ENCODE measurements at places on chromosomes 2 and 18.

DNA sequence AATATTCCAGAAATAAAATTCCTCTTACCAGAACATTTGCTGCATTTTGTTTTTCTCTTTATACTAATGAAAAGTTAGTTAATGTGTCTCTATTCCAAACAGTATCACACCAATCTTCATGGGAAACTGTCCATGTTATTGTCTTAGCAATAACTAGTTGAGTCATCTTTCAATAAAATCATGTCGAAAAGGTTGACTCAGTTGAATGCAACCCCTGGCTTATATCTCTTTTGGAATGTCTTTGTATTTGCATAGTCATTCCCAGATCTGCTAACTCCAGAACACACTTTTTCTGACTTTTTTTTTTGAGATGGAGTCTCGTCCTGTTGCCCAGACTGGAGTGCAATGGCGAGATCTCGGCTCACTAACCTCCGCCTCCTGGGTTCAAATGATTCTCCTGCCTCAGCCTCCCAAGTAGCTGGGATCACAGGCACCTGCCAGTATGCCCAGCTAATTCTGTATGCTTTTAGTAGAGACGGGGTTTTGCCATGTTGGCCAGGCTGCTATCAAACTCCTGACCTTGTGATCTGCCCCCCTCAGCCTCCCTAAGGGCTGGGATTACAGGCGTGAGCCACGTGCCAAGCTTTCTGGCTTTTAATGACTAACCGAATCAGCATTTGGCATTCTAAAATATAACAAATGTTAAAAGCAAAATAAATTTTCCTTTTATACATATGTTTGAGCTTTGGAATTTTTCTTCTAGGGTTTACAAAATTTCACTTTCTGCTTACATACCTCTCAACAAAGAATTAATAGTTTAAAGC, 133.2 kb upstream of the GULP1 start:
- no peak for DNase-seq

DNA sequence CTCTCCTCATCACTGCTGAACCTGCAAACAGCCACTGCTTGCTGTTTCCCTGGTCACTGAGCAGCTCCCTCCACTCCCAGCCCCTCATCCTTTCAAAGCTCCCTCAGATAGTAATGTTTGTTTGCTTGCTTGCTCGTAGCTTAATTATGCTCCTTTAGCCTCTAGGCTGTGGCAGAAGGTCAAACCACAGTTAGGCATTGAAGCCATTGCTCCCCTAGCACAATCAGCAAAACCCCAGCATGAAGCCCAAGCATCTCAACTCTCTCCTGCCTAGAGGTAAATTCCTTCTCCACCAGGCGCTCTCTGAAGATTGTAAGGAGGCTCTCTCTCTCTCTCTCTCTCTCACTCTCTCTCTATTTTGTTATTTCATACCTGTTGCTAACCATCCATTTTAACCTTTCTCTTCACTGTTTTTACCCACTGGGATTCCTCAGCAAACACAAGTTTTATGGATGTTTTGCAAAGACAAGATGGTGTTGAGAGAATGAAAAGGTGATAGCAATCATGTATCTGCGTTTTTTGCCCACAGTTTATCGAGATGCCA, 135.9 kb upstream of the HNRNPA3 start:
- no peak for DNase-seq

DNA sequence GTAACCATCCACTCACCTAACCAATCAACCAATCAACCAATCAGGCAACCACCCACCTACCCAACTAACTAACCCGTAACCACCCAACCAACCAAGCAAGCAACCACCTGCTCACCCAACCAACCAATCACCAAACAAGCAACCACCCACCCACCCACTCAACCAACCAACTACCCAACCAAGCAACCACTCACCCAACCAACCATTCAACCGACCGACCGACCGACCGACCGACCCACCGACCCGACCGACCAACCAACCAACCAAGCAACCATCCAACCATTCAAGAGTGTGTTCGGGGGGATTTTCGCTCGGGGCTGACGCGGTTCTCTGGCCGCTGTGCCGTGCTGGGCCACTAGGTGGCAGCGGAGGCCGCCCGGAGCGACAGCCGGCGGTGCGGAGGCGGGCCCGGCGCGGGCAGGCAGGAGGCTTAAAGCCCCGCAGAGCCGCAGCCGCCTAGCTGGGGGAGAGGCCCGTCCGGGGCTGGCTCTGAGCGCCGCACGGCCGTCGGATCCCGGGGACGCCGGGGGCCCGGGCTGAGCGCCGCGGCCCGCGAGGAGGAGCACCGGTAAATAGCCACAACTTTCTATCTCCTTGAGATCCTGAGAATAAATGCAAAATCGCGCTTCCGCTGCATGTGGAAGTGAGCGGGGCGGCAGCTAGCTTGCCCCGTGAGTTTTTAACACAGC, at the start of gene MC5R:
Gene MC5R, plus strand, starts transcription at position 443 of the 689 bp plus-strand sequence. CDS start 1,617 bp downstream, outside the sequence.
- DNase-seq: peak; percentile 73

- no peak for DNase-seq
These were observed 154.2 kb upstream of the CNTNAP5 start for GRCh38 chr2:123870881-123871276.

GRCh38 chr2:212135739-212136138, 402.9 kb downstream of the ERBB4 start:
- DNase-seq: peak; percentile 8

DNA sequence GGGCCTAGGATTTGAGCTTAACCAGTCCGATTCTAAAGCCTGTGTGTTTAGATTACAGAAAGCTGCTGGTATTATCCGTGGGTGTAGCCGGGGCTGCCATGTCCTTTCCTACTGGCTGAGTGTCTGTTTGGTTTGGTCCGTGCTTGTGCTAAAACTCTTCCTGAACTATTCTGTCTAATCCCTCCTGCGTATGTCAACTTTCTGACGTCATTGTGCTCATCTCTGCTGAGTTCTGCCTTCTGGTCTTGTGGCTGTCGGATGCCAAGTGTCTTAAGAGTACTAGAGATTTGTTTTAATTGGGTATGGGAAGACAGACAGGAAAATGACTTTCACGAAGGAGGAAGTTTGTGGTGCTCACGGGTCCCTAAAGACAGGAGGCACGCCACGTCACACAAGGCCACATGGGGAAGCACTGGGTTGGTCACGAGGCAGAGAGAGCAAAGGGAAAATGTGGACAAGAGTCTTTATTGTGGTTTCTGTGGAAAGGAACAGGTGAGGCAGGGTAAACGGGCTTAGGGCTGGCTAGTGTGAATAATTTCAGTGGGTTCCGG, 31.8 kb upstream of the NTSR2 start:
- no peak for DNase-seq

DNA sequence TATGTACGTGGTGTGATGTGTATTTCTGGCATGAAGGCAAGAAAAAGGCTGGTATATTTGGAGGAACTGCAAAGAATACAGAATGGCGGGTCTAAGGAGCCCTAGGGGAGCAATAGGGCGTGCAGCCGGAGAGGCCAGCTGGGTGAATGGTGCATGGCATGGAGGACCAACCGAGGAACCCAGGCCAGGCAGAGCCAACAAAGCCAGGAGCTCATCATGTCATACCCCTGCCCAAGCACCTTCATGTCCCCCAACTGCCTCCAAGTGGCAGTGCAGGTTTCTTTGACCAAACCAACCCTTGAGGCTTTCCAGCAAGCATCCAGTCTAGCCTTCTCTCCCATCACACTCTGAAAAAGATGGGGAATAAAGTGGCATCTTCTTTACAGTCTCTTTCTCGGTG, 8.9 kb upstream of the KCNK3 start:
- DNase-seq: no peak

GRCh38 chr2:168188002-168188401, 59.4 kb downstream of the STK39 start:
- DNase-seq: no peak

- DNase-seq: peak; percentile 8
These were observed 13.0 kb downstream of the MCEE start for GRCh38 chr2:71117063-71117462.

- DNase-seq: no peak
These were observed 51.1 kb downstream of the TGOLN2 start for GRCh38 chr2:85276571-85277118.

DNA sequence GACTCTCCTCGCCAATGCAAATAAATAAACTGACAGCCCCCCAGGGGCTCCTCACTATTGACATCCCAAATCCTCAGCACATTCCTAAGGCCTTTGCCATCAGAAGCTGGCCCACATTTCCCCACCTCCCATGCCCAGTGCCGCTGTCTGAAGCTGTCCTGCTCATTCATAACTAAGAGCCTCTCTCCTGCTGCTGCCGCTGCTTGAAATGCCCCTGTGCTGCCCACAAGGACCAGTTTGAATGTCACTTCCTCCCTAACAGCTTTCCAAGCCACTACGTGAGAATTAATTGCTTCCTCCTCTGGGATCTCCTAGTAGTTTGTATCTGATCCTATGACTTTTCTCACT, 151.6 kb upstream of the CAPN13 start:
- peak; percentile 7 for DNase-seq

DNA sequence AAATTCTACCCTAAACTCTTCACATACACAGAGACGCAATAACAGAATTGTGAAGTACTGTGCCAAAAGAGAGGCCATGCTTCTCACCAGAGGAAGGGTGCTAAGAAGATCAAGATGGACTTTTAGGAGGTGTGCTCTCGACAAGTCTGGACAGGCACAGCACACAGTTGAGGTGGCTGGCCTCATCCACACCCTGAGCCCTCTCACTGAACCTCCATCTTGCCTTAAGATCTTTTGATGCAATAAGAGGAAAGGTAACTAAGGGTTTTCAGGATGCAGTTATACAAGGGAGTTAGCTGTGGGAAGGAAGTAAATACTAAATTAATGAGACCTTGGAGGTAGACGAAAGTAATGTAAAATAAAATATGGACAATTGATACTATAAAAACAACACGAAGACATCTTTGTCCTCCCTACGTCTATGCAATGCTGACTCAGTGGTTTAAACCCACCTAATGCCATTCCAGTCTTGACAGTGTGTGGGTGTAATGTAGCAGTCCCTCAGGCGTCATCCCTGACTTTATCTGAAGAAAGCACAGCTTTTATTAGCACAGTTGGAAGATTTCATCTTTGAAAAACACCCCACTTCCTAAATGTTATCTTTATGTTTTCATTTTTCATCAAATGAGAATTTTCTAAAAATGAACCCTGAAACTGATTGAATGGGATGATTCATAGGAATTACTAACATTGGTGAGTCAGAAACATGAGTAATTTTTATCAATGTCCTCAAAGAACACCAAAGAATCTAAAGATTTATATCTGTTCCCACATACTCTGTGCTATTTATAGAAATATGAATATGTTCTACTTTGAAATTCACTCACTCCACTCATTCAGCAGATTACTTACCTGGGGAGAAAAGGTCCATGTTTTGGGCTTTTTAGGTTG, 34.0 kb upstream of the MALL start:
- DNase-seq: peak; percentile 72

DNA sequence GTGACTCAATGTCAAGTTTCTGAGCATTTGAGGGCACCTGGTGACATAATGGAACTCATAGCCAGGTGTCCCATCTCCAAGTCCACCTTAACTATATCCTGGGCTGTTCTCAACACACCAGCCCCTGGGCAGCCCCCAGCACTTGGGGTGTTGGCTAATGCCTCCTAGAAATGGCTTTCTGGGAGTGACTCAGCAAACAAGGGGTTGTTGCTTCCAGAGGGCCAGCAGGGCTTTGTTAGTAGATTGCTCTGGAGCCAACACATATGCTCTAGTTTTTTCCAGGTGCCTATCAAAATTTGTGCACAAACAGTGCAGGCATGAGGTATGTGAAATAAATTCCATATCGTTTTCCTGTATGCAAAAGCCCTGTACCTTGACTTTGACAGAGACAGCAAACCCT, 448.4 kb downstream of the SLC4A3 start:
- DNase-seq: no peak

DNA sequence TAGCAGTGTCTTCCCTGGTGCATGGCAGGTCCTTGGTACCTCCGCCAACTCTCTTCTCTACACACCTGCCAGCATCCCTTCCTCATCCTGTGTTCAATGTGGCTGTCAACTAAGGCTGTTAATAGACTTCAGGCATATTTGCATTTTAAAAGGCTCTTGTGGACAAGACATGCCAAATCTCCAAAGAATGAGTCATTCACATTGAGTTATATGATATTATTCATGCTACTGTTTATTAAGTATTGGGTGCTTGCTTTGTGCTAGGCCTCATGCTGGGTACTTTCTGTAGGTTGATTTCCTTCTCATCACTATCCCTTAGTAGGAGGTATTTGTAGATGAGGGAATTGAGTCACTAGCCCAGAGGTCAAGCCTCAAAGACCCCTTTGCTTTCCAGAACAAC, 5.2 kb downstream of the MYO1B start:
- DNase-seq: no peak

- peak; percentile 6 for DNase-seq
These were observed 260.0 kb upstream of the HS6ST1 start for GRCh38 chr2:128578406-128579390.

- no peak for DNase-seq
These were observed 11.1 kb downstream of the BMP10 start for GRCh38 chr2:68860111-68860510.

DNA sequence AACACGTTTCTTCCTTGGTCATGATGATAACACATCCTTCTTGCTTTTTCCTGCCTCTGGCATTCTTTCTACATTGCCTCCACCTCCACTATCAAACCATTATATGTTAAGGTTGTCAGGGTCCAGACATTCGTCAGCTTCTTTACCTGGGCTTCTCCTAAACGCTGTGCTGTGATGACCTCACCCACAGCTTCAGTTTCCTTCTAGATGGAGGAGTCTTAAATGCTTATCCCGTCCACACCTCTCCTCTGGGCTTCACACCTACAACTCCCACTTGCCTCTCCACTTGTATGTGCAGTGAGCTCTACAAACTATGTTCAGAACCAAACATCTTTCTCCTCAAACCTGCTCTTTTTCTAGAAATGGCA, 666 bp upstream of the STAT1 start:
- DNase-seq: no peak

DNA sequence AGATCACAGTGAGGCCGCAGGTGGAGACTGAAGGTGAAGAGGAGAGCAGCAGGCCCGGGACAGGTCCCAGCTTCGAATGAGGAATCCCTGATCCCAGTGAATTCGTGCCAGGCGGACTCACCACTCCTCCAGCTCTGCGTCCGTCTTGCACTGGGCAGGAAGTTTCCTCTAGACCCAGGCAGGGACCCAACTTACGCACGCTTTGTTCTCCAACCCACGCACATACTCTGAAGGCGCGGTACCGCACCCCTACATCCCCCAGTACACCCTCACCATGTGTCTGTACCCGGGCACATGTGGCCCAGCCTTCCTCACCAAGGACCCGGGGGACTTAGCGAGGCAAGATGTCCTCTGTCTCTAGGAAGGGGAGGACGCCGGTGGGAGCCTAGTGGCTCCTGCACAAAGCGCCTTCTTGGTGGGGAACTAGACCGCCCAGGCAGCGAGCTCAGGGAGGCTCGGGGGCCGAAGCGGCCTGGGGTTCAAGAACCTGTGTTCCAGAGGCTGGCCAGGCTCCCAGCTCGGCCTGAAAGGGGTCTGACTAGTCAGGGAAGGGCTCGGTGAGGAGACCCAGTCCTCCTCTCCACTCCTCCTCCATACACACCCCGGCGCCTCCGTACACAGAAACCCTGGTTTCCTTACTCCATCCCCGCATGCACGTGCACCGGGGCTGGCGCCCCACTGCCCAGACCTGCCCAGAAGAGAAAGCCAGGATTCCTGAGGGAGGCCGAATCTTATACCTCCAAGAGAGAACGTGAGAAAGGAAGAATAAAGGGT, 38.3 kb upstream of the ATP6V1B1 start:
- DNase-seq: no peak

GRCh38 chr2:43412114-43412753, 183.6 kb downstream of the THADA start:
- no peak for DNase-seq

GRCh38 chr2:134235510-134236144, 18.2 kb upstream of the MGAT5 start:
- DNase-seq: peak; percentile 22

GRCh38 chr2:155871940-155872339, 460.6 kb downstream of the NR4A2 start:
- DNase-seq: no peak

Data from adipocyte (in vitro differentiated cells).